Fibroblast of skin of scalp (primary cell): ENCODE measurements at places on chromosomes 11 and 22.

- no peak for DNase-seq
These were observed 4.8 kb upstream of the PAX6 start for GRCh38 chr11:31815711-31816467.

DNA sequence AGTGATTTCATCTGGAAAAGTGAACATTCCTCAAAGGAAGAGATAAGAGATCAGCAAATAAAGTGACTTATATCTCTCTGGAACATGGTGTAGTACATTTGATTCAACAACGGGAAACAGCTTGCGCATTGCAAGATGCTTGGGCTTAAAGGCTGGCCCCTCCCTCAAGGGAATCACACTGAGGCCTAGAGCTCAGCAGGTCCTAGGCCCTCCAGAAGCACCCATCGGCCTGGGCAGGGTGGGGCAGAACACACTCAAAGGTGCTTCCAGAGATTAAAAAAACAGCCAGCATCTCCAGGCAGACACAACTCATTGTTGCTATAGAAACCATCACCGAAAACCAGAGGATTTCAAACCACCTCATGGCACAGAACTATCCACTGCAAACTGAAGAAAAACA is 69.0 kb upstream of the ARFGAP3 start:
- DNase-seq: no peak

DNA sequence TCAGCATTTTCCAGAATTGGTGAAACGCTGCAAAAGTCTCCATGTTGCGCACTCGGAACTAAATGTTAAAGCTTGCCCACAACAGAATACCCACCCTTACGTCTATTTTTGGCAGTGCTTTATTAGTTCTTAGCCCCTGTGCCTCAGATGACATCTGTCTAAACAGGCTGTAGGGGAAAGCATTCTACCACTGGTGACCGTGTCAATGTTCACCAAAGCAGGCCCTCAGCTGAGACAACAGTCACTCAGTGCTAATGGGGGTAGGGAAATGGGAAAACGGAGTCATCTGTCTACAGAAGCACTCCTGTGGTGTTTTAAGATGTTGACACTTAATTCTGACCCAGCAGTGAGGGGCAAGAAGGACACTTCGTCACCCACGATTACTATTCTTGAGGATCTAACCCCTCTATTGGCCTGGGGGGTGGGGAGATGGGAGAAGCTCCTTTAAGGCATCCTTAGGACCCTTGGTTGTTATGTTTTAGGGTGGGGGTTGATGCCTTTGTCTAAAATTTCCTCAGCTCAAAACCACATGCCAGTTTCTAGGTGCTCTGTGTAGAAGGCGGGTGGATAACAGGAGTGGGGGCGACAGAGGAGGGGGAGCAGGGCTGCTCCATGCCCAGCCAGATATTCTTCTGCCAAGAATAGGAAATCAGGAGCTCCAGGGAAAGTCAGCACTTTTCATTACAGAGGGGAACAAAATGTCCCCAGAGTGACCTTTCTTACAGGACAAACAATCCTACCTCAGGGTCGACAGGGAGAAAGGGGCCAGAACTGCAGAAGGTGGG is 15.6 kb upstream of the MFRP start:
- no peak for DNase-seq

DNA sequence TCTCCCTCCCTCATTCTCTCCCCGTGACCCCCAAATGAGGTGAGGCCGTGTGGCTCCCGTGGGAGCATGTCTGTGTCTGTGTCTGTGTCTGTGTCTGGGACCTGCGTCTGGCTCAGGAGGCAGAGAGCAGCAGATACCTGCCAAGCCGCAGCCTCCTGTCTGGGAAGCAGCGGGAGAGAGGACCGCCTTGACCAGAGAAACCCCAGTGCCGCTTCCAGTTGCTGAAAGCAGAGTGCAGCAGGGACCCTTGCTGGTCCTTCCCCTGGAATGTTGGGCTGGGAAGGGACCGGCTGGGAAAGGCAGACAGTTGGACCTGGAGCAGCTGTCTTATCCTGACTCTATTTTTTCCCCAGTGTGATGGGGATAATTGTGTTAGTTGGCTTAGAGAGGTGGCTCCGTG is 525 bp downstream of the CSDC2 start:
- DNase-seq: no peak

DNA sequence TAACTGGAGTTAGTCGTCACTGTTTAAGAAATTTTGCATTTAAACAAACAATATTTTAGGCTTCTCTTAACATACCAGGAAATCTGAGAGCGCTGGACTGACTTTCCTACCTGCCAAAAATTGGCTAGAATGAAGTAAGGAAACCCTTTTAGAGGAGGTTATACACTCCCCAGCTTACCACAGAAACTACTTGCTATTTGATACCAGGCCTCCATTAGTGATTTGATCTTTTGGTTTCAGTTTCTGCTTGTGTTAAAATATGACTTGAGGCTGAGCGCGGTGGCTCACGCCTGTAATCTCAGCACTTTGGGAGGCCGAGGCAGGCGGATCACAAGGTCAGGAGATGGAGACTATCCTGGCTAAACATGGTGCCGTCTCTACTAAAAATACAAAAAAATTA is 419.9 kb downstream of the LRRC4C start:
- no peak for DNase-seq

DNA sequence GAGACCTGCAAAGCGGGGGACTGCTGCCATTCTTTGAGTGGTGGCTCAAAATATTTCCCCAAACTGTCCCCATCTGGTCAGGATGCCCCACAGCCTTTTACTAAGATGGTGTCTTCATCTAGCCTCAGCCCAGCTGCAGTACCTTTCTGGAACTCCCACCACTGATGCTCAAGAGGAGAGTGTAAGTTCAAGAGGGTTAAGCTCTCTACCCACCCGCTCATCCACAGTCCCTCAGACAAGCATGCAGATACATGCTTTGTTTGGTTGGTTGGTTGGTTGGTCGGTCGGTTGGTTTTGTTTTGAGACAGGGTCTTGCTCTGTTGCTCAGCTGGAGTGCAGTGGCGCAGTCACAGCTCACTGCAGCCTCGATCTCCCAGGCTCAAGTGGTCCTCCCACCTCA is 14.5 kb upstream of the CAVIN3 start:
- no peak for DNase-seq

GRCh38 chr22:20777420-20778177 is 3.7 kb downstream of the SERPIND1 start:
- peak; percentile 15 for DNase-seq

DNA sequence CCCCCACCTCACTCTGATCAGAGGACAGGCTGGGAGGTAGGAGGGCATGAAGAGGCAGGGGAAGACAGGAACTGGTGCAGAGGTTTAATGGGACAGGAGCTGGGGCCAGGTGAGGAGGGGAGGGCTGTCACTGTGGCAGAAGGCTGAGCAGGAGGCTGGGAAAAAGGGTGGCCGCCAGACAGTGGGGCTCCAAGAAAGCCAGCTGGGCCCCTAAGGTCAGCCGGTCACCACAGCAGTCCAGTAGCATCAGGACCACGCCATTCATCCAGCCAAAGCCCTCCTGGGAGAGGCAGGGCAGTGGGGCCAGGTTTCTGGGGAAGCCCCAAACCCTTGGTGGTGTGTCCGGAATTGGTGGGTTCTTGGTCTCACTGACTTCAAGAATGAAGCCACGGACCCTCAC is 8.5 kb upstream of the TREH start:
- DNase-seq: no peak

DNA sequence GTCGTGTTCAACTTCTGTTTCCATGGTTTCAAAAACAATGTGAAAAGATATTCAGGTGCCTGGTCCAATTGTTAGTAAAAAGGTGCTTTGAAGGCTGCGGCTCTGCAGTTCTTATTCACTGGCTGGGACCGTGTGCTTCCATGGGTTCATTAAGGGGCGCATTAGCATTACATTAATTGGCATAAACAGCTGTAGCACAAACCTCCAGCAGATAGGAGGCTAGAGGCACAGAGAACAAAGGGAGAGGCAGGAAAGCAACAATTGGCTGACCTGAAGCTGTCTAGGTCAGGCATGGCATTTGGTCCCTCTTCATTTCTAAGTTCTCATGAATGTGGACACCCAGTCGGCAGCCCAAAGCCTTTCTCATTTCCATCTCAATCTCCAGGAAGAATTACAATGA is 16.6 kb downstream of the PAK1 start:
- no peak for DNase-seq

GRCh38 chr11:65958774-65959420 is 2.6 kb upstream of the SART1 start:
- no peak for DNase-seq

GRCh38 chr11:65057526-65057925 is 827 bp downstream of the NAALADL1 start:
- DNase-seq: no peak

DNA sequence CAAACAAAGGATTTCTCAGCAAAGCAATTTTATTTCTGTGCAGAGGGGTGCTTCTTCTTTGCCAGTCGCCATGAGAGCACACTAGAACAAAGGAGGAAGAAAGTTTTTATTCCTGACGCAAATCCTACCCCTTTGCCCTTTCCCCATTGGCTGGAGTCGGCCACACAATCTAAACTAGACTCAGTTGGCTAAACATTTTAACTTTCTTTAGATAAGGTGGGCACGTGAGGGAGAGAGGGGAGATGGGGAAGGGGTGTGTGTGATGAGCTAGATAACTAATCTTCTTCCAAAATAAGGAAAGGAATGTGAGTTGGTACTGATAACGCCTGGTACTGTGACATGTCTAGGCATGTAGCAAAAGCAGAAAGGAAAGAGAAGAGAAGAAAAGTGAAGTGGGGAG is 626 bp downstream of the TRIM22 start:
- no peak for DNase-seq

DNA sequence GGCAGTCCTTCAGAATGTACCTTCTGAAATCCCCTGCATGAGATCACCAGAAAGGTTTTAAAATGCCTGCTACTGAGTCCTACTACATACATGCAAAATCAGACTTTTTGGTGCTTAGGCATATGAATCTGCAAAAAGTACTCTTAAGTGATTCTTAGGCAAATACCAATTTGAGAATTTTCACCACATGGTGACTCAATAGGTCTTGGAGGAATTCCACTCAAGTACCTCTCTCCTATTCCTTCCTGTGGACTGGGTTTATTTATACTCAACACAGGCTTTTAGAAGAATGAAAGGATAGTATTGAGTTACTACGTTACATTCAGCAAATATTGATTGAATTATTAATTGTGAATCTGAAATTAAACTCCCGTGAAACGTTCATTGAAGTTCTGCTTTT is 223.9 kb downstream of the CNTN5 start:
- no peak for DNase-seq

GRCh38 chr22:26681395-26681821 is 24.0 kb downstream of the MIAT start:
- peak; percentile 95 for DNase-seq

- DNase-seq: no peak
These were observed 41.4 kb downstream of the PPME1 start for GRCh38 chr11:74212533-74212932.

GRCh38 chr11:123428116-123428715 is 1.9 kb upstream of the GRAMD1B start:
- DNase-seq: no peak

- no peak for DNase-seq
These were observed 9.3 kb downstream of the PRDM11 start for GRCh38 chr11:45155627-45156180.

- DNase-seq: no peak
These were observed 46.2 kb downstream of the RDX start for GRCh38 chr11:110250168-110250567.

DNA sequence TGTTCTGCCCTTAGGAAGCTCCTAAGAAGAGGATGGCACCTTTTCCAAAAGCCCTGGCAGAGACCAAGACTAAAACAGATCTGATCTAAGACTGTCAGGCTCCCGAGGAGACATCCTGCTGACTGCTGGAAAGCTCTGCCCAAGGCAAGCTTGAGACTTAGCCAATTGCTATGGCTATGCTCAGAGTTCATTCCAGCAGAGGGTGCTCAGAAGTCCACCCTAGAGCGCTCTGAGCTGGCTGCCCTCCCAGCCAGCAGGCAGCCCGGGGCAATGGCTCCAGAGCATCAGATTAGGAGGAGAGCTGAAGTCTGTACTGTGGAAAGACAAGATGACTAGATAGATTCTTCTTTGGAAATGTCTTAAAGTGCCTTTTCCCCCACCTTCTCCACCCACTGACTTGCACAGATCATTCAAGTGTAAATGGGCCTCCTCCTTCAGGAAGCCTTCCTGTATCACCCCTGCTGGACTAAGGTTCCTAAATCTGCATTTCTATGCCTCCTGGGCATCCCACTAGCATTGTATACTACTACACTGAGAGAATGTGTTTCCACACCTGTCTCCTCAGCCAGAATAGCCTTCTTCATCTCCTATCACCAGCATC is 23.4 kb downstream of the LRRC55 start:
- peak; percentile 65 for DNase-seq

DNA sequence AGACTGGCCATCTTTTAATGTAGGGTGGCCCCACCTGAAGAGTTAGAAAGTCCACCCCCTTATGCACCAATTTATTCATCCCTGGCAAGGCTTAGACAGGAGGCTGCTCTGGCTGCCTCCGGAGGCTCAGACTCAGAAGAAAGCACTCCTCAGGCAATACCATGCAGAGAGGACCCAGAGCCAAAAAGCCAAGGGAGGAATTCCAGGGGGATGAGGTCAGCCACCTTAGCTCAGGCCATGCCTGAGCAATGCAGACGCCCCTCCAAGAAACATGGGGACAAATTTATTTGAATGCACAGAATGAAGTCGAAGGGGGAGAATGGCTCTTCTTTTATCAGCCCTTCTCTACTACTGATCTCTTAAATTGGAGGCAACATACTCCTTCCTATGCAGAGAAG is 39.7 kb upstream of the GLYAT start:
- peak; percentile 2 for DNase-seq

DNA sequence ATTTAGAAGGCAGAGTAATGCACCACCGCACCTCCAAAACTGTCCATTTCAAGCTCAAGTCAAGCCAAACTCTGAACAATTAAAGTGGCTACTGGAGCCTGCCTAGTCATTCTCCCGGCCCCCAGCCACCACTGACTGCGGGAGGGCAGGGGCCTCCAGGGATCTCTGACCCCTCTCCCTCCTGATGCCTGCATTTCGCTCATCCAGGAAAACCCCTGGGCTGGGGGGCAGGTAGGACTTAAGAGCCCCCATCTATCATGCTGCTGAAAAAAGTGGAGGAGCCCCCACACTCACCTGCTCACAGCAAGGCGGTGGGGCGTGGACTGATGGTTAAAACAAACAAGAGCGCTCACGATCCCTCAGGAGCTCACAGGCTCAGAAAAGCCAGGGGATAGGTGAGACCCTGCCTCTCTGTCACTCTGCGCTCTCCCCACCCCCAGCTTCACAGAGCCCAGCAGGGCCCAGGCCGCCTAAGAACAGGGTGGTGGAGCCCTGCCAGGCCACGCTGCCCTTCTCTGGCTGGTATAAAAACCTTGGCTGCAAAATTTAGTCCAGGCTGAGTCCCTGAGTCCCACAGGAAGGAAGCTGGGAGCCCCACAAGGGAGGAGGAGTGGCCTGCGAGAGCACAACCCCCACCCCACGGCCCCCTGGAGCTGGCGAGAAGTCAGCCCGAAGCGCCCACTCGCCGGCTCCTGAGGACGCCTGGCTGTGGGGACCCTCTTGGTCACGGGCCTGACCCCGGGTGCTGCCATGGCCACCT is 21.0 kb upstream of the MOB2 start:
- DNase-seq: no peak

DNA sequence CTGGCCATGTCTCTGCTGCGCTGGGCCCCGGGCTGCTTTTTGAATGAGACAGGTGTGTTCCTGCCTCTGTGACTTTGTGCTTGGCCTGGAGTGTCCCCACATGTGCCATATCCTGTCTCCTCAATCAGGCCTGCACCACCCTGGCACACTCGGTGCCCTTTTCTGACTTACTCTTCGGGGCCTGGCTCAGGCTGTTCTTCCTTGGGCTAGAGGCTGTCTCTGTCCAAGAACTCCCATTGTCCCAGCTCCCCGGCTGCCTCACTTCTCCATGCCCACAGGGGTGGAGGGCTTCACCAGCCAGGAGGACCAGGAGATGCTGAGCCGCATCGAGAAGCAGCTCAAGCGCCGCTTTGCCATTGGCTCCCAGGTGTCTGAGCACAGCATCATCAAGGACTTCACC is 23.0 kb downstream of the MCM5 start:
- no peak for DNase-seq
